RWPE2 (cell line): ENCODE measurements at places on chromosomes 5 and 9.

DNA sequence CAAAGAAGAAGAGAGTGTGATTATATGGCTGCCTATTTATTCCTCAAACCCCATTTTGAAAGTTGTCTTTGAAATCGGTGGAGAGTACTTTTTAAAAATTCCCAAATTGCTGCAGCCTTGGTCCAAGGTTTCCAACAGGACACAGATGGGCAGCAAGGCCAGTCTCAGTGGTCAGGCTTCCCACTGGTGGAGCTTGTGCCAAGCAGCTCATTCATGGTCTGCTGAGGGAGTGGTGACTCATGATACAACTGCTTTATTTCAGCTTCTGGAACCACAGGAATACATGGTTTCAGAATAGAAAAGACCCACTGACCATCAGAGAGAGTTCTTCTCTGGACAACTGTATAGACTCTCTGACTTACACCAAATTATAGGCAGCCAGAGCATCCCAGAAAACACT lies 673.1 kb upstream of the KLF4 start:
- no peak for DNase-seq

- no peak for DNase-seq
Observed at GRCh38 chr5:134184155-134185135, 7.7 kb upstream of the SKP1 start.

DNA sequence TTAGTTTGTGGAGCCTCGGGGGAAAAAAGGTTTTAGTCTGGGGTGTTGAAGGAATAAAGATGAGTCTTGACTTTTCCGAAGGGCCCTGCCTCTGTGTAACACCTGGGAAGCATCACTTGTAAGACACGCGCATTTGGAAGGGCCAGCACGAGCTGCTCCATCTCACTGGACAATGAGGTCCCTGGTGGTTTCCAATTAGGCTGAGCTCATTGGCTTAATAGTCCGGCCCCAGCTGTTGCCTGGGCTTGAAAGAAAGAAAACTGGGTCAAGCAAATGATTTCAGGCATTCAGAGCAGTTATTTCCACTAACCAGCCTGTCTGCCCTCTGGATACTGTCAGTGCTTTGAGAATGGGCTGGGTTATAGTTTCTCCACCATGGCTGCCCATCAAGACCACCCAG lies 64.5 kb downstream of the NSUN2 start:
- no peak for DNase-seq

DNA sequence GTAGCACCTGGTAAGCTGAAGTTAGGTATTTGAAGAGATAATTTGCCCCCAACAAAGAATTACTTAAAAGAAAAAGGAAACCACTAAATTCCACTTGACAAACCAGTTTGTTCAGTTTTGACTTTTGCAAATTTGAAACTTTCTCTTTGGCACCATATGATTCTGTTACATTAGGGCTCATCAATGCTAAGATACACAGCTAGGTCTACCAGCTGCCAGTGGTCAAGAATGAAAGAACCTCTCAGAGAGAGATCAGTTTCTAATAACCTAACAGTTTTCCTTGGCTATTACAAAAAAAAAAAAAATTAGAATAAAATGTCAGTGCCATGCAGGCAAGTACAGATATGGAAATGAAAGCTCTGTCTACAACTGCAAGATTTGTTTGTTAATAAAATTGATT lies 92.3 kb downstream of the CAAP1 start:
- no peak for DNase-seq

DNA sequence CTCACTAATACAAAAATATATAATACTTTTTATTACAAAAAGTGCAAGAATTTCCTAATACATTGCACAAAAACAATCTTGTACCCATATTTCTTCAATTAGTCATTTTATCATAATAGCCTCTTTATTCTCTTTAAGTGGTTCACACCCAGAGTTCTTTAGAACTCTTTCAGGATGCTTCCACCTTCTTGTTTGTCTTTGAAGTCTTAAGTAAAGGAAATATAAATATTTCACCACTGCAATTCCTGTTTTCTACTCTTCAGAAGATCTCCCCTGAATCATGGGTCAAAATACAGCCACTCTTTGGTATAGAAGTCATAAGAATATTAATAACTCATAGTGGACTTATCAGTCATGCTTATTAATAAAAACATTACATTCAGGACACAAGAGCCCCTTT lies 293.0 kb downstream of the ATPSCKMT start:
- DNase-seq = no peak

DNA sequence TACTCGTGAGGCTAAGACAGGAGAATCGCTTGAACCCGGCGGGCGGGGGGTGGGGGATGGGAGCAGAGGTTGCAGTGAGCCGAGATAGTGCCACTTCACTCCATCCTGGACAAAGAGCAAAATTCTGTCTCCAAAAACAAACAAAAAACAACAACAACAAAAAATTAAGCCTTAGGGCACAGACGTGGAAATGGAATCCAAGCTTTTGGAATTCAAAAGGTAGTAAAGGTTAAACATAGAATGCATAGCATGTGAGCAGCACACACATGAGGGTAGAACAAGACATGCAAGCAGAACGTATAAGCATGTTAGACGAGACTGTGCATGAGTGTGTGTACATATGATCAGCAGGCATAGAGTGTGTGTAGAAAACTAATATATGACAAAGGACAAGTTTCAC lies 68.0 kb downstream of the PTBP3 start:
- no peak for DNase-seq

GRCh38 chr5:75632321-75632720 lies 21.1 kb downstream of the ANKDD1B start:
- DNase-seq = no peak

DNA sequence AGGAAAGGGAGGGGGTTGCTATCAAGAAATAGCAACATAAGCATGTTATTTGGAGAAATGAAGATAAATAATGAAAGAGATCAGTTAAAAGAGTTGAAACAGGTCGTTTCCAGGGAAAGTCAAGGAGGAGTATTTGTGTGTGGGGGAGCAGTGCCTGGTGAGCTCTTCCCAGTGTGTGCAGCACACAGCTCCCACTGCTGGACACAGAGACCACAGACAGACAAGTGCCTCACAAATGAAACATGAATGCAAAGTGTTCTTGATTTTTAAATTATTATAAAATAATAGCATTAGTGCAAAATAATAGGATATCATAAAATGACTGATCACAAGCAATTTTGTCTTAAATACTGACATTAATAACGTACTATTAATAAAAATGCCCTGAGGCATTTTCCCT lies 40.8 kb downstream of the LIFR start:
- no peak for DNase-seq

DNA sequence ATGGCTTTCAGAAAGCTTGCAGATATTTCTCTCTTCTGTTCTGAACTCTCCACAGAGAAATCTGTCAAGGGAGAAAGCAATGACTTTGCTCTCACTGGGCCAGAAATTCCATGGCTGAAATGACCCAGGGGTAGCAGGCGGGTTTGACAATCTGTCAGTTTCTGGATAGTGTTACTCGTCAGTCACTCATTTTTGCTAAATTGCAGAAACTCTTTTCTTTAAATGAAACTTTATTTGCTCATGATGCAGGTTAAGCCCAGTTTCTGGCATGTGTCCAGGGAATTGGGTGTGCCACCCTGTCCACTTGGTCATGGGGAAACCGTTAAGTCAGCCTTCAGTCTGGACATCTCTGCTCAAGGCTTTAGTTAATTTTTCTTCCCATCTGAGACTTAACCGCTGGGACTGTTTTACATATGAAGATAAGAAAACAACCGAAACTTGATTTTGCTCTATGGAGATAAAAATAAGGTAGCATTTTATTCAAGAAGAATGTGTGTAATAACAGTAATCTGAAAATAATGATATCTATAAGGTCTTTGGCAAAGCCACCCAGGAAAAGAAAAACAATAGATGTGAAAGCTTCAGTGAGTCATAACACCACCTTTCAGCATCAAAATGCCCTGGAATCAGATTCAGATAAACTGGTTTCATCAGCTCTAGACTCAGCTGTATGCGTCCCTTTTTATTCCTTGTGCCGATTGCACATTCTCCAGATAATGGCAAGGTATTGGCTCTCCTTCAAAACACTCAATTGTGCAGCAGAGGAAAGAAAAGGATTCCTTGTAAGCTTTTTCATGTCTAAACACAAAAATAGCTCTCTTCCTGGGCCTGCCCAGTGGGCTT lies 308.3 kb downstream of the ZSWIM6 start:
- DNase-seq = no peak

DNA sequence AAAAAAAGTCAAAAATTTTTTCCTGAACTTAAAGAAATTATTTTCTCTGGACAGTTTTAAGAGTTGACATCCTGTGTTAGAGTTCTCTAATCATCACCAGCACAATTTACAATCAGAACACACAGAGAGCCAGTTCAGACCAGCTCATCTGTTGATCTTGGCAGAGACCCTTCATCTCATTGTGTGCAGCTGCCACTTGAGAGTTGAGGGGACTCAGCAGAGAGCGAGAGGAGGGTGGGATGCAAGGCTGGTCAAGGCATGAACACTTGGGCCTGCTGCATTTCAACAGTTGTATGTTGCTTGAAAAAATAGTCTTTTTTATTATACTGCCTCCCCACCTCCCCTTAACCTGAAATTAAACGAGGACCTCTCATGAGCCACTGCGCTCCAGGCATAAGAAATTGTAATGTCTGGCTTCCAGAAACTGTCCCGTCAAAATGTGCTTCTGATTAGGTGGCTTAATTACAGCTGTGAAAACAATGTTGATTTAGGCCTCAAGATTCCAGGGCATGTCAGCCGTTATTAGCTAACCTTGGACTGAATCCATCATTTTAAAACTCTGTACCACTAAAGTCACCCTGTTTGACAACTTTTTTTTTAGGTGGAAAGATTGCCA lies 383.6 kb downstream of the CCDC171 start:
- no peak for DNase-seq

DNA sequence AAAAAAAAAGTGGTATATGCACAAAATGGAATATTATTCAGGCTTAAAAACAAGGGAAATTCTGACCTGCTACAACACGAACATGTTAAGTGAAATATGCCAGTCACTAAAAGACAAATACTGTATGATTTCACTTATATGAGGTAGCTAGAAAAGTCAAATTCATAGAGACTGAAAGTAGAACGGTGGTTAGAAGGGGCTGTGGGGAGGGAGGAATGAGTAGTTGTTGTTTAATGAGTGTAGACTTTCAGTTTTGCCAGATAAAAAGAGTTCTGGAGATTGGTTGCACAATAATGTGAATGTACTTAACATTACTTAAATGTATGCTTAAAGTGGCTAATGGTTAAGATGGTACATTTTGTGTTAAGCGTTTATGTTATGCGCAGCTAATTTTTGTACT lies 79.5 kb upstream of the IL12B start:
- DNase-seq = no peak

DNA sequence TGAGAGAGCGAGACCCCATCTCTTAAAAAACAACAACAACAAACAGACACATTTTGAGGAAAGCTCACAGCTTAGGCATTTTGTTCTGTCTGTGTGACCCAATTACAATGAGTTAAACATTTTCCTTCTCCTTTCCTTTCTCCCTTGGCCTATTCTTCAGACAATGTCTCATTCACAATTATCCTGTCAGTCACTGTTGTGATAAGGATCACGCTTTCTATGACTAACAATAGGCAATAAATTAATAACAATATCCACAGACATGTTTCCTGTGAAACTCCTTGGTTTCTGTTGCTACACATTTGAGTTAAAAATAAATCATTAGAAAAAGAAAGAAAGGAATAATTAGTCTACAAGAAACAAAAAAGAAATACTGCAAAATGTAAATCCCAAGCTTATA lies 19.8 kb upstream of the CARTPT start:
- DNase-seq = no peak

GRCh38 chr5:167908606-167909005 lies 382.8 kb upstream of the WWC1 start:
- no peak for DNase-seq
